ENCODE measurements at places on chromosomes 5 and 9. TPM values are rescaled to one million over a fixed set of nuclear protein-coding genes. Genes with fewer than 3 reads are reported as not detected.

The TXNDC8 gene
- total RNA-seq = not detected

The TTC16 gene
- 0.32 TPM for total RNA-seq

The GFRA3 gene
- total RNA-seq = not detected

The PCDH12 gene
- total RNA-seq = 1.9 TPM

The FNBP1 gene
- 198 TPM for total RNA-seq

The FOXD4L5 gene
- total RNA-seq = not detected

The TPPP gene
- 0.34 TPM for total RNA-seq

The SV2C gene
- 0.02 TPM for total RNA-seq

The NEUROG1 gene
- not detected for total RNA-seq

The CCDC107 gene
- total RNA-seq = 25.6 TPM

The CARD9 gene
- total RNA-seq = 3.8 TPM

The MVB12B gene
- total RNA-seq = 1.0 TPM

The MARVELD2 gene
- total RNA-seq = 0.16 TPM

The SH2D3C gene
- 58.4 TPM for total RNA-seq

The PCDHGC5 gene
- total RNA-seq = not detected
